ENCODE measurements at places on chromosomes 5 and 9.

- peak; percentile 51 for DNase-seq
These were observed 938 bp downstream of the NINJ1 start for GRCh38 chr9:93132946-93133680.

- DNase-seq, result no peak
These were observed 39.3 kb downstream of the PTCH1 start for GRCh38 chr9:95477441-95477840.

GRCh38 chr5:142455856-142456255 is 131.0 kb upstream of the SPRY4 start:
- DNase-seq, result no peak

- no peak for DNase-seq
These were observed 178.4 kb downstream of the PAX5 start for GRCh38 chr9:36855448-36856315.

- no peak for DNase-seq
These were observed 187.7 kb downstream of the ENC1 start for GRCh38 chr5:74452856-74453255.

DNA sequence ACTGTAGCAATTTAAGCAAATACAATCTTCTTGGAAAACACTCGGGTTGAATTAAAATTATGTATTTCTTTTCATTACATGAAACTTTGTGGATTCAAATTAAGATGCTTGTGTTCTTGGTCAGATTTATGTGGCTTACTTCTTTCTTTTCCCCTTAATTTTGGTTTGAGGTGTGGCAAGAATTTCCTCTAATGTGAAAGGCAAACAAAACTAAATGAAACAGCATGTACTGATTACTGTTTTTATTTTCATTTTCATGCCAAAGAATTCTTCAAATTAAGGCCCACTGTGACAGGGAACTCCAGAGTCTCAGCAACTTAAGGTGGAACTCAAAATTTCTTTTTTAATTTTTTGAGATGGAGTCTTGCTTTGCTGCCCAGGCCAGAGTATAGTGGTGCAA is at the start of gene OMD:
Gene OMD, minus strand, starts transcription at position 132 of the 400 bp plus-strand sequence. CDS start 6,913 bp downstream, outside the sequence.
- DNase-seq, result no peak

DNA sequence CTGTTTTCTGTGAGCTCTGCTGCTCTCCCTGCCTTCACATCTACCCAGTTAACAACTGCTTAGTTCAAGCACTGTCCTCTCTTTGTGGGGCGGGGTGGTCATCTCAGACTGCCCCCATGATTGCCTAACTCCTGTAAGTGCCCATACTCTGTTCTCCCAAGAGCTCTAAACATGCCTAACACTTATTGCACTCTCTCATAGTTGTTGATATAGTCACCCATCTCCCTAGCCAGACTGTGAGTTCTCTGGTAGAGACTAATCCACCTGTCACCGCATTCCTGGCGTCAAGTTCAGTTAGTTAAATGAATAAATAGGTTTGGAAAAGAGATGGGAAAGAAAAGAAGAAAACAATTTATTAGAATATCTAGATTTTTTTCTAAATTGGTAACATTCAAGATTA is 18.3 kb upstream of the MUSK start:
- DNase-seq, result no peak

DNA sequence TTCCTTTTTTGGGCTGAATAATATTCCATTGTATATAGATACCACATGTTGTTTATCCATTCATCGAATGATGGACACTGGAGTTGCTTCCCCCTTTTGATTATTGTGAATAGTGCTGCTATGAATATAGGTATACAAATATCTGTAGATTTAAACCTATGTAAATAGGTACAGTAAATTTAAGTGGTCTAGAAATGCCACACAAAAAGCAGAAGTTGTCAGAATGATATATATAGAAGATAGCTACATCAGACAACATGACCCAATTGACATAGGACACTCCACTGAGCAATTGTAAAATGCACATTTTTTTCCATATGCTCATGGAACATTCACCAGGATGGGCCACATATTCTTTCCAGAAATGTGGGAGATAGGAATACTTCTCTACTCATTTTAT is 77.6 kb downstream of the SMIM15 start:
- DNase-seq, result no peak

GRCh38 chr5:178993955-178994579 is 1.1 kb downstream of the GRM6 start:
- DNase-seq, result no peak

- DNase-seq, result no peak
These were observed 258.0 kb downstream of the NR3C1 start for GRCh38 chr5:143145243-143146160.

GRCh38 chr9:71931166-71931565 is 19.7 kb downstream of the C9orf85 start:
- no peak for DNase-seq

DNA sequence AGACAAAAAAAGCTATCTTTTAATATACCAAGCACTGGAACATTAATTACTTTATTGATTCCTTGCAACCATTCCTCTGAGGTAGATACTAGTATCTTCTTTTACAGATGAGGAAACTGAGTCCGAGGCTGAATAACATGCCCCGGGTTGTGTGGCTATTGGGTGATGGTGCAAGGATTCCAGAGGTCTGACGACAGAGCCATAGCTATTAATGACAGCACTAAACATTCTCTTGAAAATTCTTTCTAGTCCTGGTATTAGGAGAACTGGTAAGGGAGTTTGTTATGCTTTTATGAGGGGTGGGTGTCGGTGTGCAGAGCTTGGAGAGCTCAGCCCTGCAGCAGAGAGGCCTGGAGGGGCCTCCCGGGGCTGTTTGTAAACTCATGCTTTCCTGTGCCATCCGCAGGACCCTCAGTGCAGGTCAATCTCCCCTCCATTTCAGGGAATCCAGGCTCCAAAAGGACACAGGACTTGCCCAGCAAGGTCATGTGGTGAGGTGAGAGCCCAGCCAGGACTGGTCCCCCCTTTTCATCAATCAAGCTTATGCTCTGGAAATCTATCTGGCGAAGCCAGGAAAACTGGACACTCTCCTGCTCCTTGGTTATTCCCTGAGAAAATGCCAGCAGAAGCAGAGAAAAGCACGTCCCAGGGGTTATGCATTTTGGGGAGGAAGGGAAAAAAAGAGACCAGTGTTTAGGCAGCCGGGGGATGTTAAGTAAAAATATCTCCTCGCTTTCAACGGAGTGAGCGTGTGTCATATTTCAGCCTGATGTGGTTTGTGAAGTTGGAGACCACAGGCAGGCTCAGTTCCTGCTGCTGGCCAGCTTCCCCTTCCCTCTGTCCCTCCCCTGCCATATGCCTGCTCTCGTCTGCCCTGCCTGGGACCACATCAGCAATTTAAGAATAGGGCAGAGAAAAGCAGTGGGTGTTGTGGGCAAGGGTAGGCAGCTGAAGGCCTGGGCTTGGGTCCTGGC is 3.7 kb downstream of the GSN start:
- no peak for DNase-seq

- no peak for DNase-seq
These were observed 36.9 kb downstream of the PTGER4 start for GRCh38 chr5:40716590-40716989.

GRCh38 chr9:76531231-76531780 is 72.3 kb downstream of the GCNT1 start:
- no peak for DNase-seq

GRCh38 chr5:74428275-74428674 is 212.3 kb downstream of the ENC1 start:
- DNase-seq, result no peak

- no peak for DNase-seq
These were observed 297.8 kb downstream of the CWC27 start for GRCh38 chr5:65066387-65067146.

DNA sequence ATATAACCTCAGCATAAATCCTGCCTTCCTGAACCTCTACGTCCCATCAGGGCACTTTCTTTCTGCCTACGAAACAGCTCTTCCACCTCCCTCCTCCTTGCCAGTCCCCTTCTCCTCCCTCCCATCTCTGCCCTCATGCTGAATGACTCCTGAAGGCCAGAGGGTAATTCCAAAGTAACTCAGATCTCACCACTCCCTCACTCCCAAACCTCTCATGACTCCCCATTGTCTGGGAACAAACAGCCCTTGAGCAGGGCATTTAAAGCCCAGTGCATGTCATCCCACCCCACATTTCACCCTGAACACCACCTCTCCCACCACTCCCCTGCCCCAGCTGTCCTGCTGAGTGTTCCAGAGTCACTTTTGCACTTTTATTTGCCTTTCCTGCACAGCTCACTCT is 8.9 kb upstream of the FBP1 start:
- DNase-seq, result no peak

- DNase-seq, result no peak
These were observed 179.7 kb downstream of the TSSK1B start for GRCh38 chr5:113255105-113255504.

DNA sequence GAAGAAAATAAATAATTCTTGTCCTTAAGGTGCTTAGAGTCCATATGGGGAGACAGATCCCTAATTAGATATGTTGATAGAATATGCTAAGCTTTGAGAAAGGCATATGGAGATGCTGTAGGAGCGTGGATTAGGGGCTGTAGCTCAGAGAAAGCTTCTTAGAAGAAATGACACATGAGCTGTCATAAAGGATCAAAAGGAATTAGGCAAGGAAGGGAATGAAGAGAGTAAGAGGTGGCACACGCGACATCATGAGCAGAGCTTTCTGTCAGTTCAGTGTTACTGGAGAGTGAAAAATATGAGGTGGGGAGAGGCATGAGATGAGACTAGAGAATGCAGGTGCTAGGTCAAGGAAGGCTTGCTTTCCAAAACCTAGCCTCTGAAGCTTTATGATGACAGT is 118.6 kb downstream of the KIAA0825 start:
- DNase-seq, result no peak

DNA sequence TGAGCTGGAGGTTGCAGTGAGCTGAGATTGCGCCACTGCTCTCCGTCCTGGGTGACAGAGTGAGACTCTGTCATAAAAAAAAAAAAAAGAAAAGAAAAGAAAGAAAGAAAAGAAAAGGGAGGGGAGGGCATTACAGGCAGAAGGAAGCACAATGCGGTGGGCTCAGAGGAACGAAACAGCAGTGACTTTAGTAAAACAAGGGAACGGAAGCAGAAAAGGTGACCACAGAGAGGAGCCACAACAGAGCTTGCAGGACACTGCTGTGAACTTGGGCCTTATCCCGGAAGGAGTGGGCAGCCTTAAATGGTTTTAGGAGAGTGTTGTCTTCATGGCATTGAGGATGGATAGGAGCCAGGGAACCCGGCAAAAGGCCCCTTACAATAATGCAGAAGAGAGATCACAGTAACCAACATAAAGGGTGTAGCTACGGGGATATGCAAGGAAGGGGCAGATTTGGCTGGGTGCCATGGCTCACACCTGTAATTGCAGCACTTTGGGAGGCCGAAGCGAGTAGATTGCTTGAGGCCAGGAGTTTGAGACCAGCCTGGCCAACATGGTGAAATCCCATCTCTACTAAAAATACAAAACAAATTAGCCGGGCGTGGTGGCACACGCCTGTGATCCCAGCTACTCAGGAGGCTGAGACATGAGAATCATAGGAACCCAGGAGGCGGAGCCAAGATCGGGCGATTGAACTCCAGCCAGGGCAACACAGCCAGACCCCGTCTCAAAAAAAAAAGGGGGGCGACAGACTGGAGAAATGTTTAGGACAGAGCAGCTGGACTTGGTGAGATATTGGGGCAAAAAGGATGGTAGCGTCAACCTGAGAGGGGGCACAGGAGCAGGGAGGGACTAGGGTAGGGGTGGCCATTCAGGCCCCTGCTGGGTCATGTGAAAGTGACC is 83.9 kb upstream of the ZBTB43 start:
- DNase-seq, result no peak

- no peak for DNase-seq
These were observed 513.9 kb downstream of the TLE4 start for GRCh38 chr9:80085668-80086067.

Measured in stimulated activated naive CD4-positive, alpha-beta T cell treated with Interleukin-2 at 50 U/mL for 16 hours (primary cell).